Mucosa of gallbladder (tissue), 1 donor: ENCODE measurements at places on chromosomes 11 and 22.

DNA sequence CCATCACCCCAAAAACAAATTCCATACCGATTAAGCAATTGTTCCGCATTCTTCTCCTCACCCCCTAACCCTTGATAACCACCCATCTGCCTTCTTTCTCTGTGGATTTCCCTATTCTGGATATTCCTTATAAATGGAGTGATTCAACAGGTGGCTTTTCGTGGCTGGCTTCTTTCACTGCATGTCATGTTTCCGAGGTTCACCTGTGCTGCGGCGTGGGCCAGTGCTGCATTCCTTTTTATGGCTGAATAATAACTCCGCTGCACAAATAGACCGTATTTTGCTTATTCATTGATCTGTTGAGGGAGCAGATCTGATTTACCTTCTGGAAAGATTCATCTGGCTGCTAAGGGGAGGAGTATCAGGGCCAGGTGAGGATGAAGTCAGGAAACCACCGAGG lies 94.8 kb upstream of the ASPHD2 start:
- DNase-seq, result no peak

GRCh38 chr11:61626580-61627380 lies 45.9 kb upstream of the SYT7 start:
- peak; percentile 78 for DNase-seq

GRCh38 chr11:31720671-31721365 lies 90.3 kb downstream of the PAX6 start:
- DNase-seq, result no peak

- no peak for DNase-seq
Observed at GRCh38 chr11:763549-764321, 13.6 kb downstream of the GATD1 start.

DNA sequence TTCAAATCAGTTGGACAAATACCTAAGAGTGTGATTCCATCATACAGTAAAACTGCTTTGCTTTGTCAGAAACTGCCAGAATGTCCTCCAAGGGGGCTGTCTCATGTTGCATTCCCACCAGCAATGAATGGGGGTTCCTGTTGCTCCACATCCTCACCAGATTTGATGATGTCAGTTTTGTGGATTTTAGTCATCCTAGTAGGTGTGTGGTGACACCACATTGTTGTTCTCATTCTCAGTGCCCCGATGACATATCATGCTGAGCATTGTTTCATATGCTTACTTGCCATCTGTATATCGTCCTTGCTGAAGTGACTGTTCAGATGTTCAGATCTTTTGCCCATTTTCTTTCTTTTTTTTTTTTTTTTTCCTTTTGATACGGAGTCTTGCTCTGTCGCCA lies 37.0 kb downstream of the CDPF1 start:
- DNase-seq, result no peak

GRCh38 chr22:41382610-41383009 lies 868 bp downstream of the TEF start:
- DNase-seq, result no peak

DNA sequence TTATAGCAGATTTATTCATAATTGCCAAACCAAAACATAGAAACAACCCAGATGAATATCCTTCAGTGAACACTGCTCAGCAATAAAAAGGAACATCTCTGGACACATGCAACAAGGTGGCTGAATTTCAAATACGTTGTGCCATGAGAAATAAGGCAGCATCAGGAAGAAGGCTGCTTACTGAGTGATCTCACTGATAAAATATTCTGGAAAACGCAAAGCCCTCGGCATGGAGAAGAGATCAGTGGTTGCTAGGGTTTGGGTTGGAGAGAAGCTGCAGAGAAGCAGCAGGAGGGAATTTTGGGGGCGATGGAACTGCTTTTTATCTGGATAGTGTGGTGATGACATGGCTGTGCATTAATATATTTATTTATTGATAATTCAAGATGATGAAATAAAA lies 11.0 kb upstream of the SHANK2 start:
- no peak for DNase-seq

DNA sequence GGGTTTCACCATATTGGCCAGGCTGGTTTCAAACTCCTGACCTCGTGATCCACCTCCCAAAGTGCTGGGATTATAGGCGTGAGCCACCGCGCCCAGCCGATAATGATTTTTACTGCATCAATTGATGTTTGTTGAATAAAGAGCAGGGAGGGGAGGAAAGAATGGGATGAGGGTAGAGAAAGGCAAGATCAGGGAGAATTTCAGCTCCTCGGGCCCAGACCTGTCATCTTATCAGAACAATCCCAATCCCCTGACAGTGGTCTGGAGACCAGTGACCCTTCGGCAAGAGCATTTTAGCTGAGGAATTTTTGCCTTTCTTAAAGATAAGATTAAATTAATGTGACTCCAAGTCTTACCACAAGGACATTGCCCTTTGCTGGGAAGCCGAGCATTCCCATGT lies 15.0 kb upstream of the ANO1 start:
- no peak for DNase-seq

GRCh38 chr11:35525501-35526175 lies at the start of gene PAMR1:
TSS of gene PAMR1 (minus strand) at chr11:35525616. CDS start at chr11:35525585, 31 bp downstream.
- DNase-seq, result peak; percentile 44

GRCh38 chr22:23401910-23402274 lies 178.2 kb downstream of the IGLL1 start:
- DNase-seq, result no peak

- no peak for DNase-seq
Observed at GRCh38 chr11:32884023-32884422, 8.6 kb upstream of the QSER1 start.

DNA sequence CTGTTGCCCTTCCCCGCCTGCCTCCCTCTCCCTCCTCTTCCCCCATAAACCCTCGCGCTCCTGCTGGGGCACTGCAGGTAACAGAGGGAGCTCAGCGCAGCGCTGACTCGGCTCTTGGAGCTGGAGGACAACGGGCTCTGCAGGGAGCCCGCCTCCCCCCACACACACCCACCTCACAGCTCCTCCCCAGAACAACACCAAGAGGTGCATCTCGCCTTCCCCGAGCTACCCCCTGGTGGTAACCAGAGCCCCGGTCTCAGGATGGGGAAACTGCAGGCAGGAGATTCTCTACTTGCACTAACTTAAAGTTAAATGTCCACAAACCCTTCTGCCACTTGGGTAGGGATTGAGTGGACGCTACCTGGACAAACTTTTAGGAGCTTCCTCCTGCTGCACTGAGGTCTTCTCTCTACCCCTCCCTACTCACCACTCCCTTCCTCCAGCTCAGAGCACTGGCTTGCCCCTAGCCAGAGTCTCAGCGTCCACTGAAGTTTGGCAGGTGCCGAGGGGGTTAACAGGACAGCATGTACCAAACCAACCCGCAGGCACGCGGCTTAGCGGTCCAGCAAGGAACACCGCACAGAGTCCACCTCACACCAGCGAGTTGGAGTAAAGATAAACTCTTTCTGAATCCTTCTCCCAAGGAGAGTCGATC lies 4.0 kb upstream of the SCN4B start:
- DNase-seq, result no peak

DNA sequence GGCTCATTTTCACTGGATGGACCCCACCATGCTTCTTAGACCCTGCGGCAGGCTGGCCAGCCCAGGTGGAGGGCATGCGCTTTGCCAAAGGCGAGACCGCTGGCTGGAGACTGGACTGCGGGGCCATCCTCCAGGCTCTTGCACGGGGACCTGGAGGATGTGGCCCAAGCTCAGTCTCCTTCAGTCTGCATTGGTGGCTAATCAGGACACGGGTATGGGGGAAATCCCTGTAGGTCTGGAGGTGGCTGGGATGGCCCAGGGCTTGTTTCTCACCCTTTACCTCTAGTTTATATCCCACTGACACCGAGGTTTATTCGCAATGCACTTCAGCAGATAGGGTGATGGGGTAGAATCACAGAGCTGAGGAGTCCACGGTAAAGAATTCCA lies 45.0 kb downstream of the BCR start:
- no peak for DNase-seq

- no peak for DNase-seq
Observed at GRCh38 chr11:8375460-8375859, 111.8 kb upstream of the LMO1 start.

- DNase-seq, result no peak
Observed at GRCh38 chr11:6012035-6012668, 5.4 kb upstream of the OR56A4 start.

DNA sequence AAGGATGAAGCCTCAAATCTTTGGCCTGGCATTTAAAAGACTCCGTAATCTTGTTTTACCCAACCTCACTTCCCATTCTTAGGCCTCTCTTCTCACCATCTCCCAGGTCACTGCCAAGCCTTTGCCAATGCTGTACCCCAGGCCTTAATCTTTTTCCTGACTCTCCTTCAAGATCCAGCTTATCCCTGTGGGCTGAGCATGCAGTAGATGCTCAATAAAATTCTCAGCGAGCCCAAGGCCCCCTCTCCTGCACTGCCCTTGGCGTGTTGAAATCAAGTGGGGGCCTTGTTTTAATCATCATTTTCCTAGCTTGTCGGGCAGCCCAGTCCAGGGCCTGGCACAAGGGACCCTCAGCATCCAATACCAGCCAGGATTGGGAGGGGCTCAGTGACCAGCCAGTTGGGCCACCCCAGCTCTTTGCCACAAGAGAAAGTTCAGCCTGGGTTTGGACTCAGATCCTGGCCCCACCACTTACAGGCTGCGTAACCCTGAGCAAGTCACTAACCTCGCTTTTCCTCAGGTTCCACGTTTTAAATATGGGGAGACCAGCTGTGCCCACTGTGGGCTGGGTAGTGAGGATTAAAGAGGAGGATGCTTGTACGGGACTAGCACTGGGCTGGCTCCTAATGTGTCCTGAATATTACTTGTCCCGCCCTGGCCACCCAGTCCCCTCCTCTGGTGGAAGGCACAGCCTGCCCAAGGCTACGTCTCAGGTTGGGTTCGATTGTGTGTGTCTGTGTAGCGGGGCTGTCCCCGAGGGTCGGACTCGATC lies 943 bp upstream of the YWHAH start:
- DNase-seq, result no peak

DNA sequence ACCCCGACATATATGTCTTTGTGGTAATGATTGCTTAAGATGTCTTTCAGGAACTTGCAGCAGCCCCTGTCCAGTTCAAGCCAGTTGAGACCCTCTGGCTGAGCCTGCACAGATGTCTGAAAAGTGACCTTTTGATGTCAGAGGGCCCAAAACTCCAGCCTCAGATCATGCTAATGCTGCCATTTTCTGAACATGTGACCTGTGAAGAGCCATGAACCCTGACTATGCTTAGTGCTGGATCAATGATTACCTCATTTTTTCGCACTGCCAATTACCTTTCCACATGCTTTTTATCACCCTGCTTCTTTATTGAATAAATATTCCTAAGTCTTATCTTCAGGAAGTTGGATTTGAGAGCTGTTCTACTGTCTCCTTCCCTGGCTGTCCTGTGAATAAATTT lies 6.9 kb upstream of the CYP2R1 start:
- peak; percentile 18 for DNase-seq

- no peak for DNase-seq
Observed at GRCh38 chr22:41247703-41248102, 7.0 kb upstream of the CHADL start.

- no peak for DNase-seq
Observed at GRCh38 chr11:113553915-113554314, 78.7 kb upstream of the DRD2 start.

- DNase-seq, result no peak
Observed at GRCh38 chr11:103970701-103971249, 65.7 kb upstream of the DDI1 start.

DNA sequence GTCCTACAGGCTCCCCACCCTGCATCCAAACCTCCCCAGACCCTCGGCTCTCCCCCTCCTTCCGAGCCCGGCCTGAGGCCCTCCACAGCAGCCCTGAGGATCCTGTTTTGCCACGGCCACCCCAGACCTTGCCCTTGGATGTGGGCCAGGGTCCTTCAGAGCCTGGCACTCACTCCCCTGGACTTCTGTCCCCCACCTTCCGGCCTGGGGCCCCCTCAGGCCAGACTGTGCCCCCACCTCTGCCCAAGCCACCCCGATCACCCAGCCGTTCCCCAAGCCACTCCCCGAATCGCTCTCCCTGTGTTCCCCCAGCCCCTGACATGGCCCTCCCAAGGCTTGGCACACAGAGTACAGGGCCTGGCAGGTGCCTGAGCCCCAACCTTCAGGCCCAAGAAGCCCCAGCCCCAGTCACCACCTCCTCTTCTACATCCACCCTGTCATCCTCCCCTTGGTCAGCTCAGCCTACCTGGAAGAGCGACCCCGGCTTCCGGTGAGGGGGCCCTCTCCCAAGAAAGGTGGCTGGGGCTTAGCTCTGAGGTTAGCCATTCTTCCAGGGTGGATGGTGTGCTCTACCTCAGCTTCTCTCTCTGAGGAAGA lies 2.9 kb downstream of the INPP5J start:
- no peak for DNase-seq

DNA sequence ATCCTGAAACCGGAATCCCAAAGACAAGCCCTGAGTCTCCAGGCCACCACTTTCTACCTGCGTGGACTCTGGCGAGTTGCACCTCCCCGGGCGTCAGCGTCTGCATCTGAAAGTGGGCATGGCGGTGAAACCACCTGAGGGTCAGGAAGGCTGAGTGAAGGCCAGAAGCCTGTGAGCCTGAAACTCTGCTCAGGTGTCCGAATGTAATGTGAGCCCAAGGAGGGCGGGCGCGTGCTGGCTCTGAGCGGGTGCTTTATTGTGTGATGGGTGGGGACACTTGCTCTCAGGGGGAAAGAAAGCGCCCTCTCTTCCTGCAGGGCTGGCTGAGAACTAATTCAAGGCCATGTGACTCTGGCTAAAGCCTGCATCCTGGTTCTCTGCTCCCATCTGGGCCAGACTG lies 135.6 kb downstream of the ST3GAL4 start:
- DNase-seq, result no peak

DNA sequence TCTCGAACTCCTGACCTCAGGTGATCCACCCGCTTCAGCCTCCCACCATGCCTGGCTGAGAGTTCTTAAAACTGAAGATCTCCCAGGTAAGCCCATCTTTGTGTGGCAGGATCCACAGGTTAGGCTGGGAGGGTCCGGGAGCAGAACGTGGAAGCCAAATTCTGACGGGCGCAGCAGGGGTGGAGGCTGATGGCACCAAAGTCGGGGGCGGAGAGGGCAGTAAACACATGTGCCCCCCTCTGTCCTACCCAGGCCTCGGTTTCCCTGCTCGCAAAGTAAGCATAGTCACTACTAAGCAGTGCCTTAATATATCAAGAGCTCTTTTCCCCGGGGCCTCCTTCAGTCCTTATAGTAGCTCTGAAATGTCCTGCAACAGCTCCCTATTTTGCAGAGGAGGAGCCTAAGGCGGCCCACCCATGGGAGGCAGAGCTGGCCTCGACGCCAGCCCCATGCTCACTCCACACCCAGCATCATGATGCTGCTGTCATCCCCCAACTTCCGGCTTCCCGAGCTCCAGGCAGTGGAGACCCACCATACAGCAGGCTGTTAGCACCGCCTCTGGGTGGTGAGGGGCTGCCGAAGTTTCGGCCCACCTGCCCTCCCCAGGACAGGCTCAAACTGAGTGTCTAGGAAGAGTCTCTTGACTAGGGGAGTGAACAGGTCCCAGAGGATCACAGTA lies 230.0 kb downstream of the CTTN start:
- DNase-seq, result no peak
